ENCODE measurements at places on chromosomes 12 and 14.

GRCh38 chr14:63205044-63205575 is 867 bp downstream of the RHOJ start:
- no peak for DNase-seq

- DNase-seq = peak; percentile 61
Measured at GRCh38 chr12:2057041-2057794, 4.4 kb downstream of the CACNA1C start.

DNA sequence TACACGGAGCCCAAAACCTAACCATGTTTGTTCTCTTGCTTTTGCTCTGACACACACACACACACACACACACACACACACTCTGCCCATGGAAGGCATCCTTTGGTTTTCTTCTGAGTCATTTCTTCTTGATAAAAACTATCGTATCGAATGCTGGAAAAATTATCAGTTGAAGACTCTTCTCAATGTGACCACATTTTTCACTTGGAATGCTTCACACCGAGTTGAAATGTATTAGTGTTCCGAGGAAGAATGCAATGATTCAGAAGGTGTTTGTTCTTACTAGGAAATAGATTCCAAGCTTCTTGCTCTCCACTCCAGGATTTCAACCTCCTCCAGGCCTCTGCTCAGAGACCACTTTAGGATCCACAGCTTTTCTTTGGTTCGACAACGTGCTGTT is 226.3 kb downstream of the MON2 start:
- no peak for DNase-seq

DNA sequence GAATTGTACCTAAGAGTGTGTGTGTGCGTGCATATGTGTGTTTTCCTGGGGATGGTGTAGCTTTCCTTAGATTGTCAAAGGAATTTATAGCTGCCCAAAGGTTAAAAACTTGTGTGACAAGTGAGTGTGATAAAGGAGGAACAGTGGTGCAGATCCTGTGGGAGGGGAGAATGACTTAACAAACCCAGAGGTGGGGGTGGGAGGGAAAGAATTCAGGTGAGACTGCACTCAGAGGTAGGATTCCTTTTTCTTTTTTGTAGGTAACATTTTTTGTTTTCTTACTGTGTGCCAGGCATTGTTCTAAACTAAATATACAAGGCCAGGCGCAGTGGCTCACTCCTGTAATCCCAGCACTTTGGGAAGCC is 45.3 kb upstream of the SINHCAF start:
- no peak for DNase-seq

- no peak for DNase-seq
Measured at GRCh38 chr12:87283111-87283510, 746.1 kb downstream of the C12orf50 start.

GRCh38 chr14:96299441-96299840 is 43.4 kb downstream of the BDKRB1 start:
- DNase-seq = no peak

- peak; percentile 70 for DNase-seq
Measured at GRCh38 chr12:71415336-71416231, 24.0 kb upstream of the LGR5 start.

DNA sequence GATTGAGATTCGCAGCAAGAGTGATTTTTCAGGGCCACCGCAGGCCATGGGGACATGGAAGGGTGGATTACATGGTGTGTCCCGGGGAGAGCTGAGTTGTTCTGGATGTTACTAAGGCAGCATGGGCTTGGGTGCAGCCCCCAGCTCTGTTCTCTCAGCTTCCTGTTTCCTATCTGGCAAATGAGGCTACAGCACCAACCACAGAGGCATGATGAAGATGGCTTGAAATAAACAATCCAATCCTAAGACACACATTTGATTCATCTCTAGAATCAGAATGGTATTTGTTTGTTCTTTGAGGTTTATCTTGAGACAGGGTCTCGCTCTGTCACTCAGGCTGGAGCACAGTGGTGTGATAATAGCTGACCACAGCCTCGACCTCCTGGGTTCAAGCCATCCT is 21.6 kb downstream of the GLTP start:
- DNase-seq = no peak

- no peak for DNase-seq
Measured at GRCh38 chr12:74476234-74476633, 61.4 kb upstream of the ATXN7L3B start.

DNA sequence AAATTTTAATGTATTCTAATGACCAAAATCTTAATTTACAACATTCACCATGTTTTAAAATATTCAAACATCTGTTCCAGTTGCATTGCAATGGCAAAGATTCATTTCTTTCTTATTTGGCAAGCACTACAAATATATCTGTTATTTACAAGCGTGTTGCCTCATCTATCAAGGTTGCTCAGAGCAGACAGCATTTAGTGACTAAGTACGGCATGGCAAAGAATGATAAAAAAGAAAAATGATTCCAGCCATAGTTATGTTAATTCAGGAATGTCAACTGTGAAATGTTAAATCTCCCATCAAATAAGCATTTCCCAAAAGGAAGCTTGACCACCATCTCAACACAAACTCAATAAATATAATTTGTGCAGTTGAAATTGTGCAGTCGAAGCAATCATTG is 312.1 kb downstream of the SEC23A start:
- no peak for DNase-seq

DNA sequence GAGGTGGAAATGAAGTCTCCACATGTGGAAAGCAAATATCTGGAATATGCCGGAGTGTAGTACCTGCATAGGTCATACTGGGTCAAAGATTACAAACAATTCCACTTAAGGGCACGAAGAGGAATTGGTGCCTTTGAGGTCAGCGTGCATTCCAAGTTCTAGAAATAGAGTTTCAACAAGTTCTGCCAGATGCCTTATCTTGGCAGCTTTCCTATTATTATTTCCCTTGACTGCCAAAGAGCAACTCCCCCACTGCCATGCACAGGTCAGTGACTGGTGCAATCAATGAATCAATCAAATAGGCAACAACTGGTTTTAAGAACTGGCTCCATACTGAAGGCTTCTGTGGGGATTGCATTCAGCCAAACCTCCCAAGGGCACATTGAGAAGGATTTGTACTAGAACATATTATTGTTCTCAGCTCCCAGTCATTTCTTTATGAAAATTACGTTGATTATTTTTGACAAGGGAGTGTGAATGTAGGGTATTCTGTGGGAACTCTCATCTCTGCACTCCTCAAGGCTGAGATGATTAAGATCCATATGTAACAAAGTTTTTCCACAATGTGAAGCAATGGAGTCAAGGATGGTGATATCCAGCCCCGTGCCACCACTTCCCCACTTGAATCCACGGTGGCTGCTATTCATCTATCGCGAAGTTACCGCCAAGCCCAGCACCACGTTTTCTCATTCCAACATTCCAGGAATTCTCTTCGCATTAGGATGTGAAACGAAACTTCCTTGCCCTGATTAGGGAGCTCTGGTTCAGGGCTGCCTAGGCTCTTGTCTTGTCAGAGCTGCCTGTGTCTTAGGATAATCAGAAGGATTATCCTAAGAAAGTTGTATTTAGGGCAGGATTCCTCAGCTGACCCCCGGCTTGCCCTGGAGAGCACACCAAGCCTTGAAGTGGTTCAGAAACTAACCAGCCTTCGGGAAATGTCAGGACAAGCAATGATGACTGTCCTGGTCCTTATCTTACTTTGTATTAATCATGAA is 115.1 kb upstream of the PCED1B start:
- no peak for DNase-seq

GRCh38 chr12:131112700-131113290 is 159.1 kb downstream of the ADGRD1 start:
- no peak for DNase-seq
